ENCODE measurements at places on chromosomes 4 and X.
A peak's percentile ranks its signal among the peaks of the same experiment; 100 is the strongest.

- peaks cover 28% of the 10 kb centered on the region for H3K4me1 ChIP-seq
- no peak overlapping the region for H3K4me3 ChIP-seq
- H3K27me3 ChIP-seq, result peaks cover 3% of the 10 kb centered on the region
- no peak for DNase-seq
- peaks cover 21% of the 10 kb centered on the region for H3K36me3 ChIP-seq
Measured at GRCh38 chr4:57172065-57172464, 61.9 kb upstream of the IGFBP7 start.

- no peak overlapping the region for H3K27ac ChIP-seq
- H3K4me3 ChIP-seq, result no peak overlapping the region
- H3K4me1 ChIP-seq, result peaks cover 14% of the 10 kb centered on the region
- no peaks in the 10 kb centered on the region for H3K36me3 ChIP-seq
- DNase-seq, result no peak
Measured at GRCh38 chr4:57544811-57545654, 434.8 kb upstream of the IGFBP7 start.

- H3K4me3 ChIP-seq, result no peak overlapping the region
- H3K27ac ChIP-seq, result no peak overlapping the region
- no peaks in the 10 kb centered on the region for H3K27me3 ChIP-seq
- DNase-seq, result no peak
- peaks cover 6% of the 10 kb centered on the region for H3K4me1 ChIP-seq
- no peaks in the 10 kb centered on the region for H3K36me3 ChIP-seq
Measured at GRCh38 chrX:39451046-39451445, 646.7 kb downstream of the BCOR start.

DNA sequence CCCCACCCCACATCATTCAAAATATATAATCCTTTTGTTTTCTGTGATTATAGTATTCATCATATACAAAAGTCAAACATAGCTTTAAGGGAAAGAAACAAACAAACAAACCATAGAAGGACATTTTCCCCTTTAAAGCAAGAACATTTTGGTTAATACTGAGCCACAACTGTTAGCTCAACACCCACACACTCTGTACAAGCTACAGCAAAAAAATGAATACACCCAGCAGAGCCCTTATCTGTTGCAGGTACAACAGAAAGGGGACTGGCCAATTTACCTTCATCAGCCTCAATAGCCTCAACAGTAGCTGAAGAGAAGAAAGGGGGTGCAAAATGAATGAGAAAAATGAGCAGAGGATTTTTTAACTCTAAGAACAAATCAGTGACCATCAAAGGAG lies 318.4 kb downstream of the PPP3CA start:
- DNase-seq, result no peak
- H3K4me1 ChIP-seq, result peaks cover 53% of the 10 kb centered on the region

GRCh38 chrX:4825550-4825949 lies 1112.1 kb upstream of the PRKX start:
- H3K4me1 ChIP-seq, result peaks cover 12% of the 10 kb centered on the region
- H3K27ac ChIP-seq, result no peak overlapping the region
- H3K4me3 ChIP-seq, result no peak overlapping the region
- no peaks in the 10 kb centered on the region for H3K27me3 ChIP-seq
- no peak for DNase-seq

GRCh38 chr4:183840311-183840710 lies 64.8 kb upstream of the STOX2 start:
- DNase-seq, result peak; percentile 84
- no peaks in the 10 kb centered on the region for H3K27me3 ChIP-seq
- no peaks in the 10 kb centered on the region for H3K36me3 ChIP-seq
- peaks cover 13% of the 10 kb centered on the region for H3K4me1 ChIP-seq
- H3K27ac ChIP-seq, result no peak overlapping the region

- H3K36me3 ChIP-seq, result peaks cover 5% of the 10 kb centered on the region
- H3K4me1 ChIP-seq, result peaks cover 14% of the 10 kb centered on the region
- no peaks in the 10 kb centered on the region for H3K27me3 ChIP-seq
- no peak overlapping the region for H3K27ac ChIP-seq
- H3K4me3 ChIP-seq, result no peak overlapping the region
Measured at GRCh38 chrX:9902656-9903055, 64.5 kb upstream of the CLDN34 start.

DNA sequence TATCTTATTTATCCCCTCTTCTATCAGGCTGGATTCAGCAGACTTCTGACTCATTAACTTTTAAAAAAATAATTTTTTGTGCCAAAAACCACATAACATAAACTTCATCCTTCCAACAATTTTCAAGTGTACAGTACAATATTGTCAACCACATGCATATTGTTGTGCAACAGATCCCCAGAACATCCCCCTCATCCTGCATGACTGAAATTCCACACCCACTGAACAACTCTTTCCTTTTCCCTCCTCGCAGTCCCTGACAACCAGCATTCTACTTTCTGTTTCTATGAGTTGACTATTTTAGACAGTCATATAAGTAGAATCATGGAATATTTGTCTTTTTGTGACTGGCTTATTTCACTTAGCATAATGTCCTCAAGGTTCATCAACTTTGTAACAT lies 2.2 kb upstream of the MID2 start:
- no peak overlapping the region for H3K4me3 ChIP-seq
- H3K27ac ChIP-seq, result no peak overlapping the region
- H3K27me3 ChIP-seq, result peaks cover 42% of the 10 kb centered on the region
- peaks cover 14% of the 10 kb centered on the region for H3K4me1 ChIP-seq

- no peaks in the 10 kb centered on the region for H3K27me3 ChIP-seq
- DNase-seq, result no peak
- H3K27ac ChIP-seq, result no peak overlapping the region
- 0 out of 2 replicates have a peak, but pooled peaks cover 3% of the 10 kb centered on the region for H3K4me1 ChIP-seq
Measured at GRCh38 chr4:147548256-147548655, 67.4 kb downstream of the EDNRA start.

DNA sequence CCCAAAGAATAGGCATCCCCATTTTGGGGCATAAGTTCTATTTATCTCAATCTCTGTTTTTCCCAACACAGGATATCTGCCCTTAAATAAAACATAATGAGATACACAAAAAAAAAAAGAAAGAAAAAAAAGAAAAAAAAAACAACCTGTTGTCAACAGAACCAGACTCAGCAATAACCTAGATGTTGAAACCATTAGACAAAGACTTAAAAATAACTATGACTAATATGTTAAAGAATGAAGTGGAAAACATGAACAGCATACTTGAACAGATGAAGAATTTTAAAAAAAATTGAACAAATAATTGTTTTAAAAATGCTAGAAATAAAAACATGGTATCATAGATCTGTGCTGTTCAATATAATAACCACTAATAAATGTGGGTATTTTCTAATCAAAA lies 93.4 kb upstream of the RXFP1 start:
- H3K27me3 ChIP-seq, result no peaks in the 10 kb centered on the region
- no peak overlapping the region for H3K4me3 ChIP-seq
- no peak for DNase-seq
- H3K4me1 ChIP-seq, result no peaks in the 10 kb centered on the region

DNA sequence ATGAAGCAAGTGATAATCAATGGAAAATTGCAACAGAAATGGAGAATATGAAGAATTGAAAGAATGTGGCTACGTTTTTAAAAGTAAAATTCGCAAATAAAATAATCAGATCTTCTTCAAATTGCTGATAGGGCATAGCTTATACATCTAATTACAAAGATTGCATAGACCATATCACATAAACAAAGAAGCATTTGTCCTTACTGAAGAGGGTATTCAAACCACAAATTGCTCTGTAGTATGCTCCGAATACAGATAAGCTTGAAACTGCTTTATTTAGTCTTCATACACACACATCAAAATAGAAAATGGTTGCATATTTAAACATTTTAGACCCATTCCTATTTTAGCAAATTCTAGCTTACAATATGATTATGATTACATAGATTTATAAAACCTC lies 206.7 kb upstream of the SLIT2 start:
- no peak overlapping the region for H3K4me3 ChIP-seq
- no peaks in the 10 kb centered on the region for H3K27me3 ChIP-seq
- H3K27ac ChIP-seq, result no peak overlapping the region
- no peaks in the 10 kb centered on the region for H3K36me3 ChIP-seq
- no peak for DNase-seq
- H3K4me1 ChIP-seq, result peaks cover 22% of the 10 kb centered on the region

DNA sequence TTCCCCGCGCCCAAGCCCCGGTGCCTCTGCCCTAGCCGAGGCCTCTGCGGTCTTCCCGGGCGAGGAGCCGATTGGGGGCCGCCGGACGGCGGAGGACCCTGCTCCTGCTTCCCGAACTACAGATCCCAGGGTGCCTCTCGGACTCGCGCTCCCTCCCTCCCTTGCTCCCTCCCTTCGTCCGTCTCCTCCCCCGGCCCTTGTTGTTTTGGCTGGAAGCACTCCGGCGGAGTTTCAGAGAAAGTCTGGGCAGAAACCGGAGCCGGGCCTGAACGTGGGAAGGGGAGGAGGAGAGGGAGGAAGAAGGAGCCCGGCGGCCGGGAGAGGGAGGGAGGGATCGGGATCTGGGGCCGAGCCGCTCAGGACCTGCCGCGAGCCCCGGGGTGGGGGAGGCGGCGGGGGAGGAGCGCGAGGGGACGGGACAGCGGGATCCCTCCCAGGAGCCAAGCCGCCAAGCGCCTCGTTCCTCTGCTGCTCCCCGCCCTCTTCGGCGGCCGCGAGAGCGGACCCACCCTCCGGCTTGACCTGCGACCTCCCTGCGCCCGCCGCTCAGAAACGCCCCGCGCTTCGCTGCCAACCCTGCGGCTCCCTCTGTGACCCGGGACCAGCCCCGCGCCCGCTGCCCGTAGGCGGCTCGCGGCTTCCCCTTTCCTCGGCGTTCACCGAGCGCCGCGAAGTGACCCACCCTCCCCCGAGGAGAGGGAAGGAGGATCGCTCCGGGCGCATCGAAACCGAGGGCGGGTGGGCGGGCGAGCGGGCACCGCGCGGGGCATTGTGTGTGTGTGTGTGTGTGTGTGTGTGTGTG lies 496 bp upstream of the GAB1 start:
- H3K36me3 ChIP-seq, result no peaks in the 10 kb centered on the region
- peak; percentile 92 for DNase-seq

GRCh38 chrX:115029869-115030570 lies 12.6 kb upstream of the IL13RA2 start:
- H3K27me3 ChIP-seq, result peaks cover 18% of the 10 kb centered on the region
- H3K27ac ChIP-seq, result no peak overlapping the region
- no peaks in the 10 kb centered on the region for H3K4me1 ChIP-seq
- DNase-seq, result no peak
- no peaks in the 10 kb centered on the region for H3K36me3 ChIP-seq

DNA sequence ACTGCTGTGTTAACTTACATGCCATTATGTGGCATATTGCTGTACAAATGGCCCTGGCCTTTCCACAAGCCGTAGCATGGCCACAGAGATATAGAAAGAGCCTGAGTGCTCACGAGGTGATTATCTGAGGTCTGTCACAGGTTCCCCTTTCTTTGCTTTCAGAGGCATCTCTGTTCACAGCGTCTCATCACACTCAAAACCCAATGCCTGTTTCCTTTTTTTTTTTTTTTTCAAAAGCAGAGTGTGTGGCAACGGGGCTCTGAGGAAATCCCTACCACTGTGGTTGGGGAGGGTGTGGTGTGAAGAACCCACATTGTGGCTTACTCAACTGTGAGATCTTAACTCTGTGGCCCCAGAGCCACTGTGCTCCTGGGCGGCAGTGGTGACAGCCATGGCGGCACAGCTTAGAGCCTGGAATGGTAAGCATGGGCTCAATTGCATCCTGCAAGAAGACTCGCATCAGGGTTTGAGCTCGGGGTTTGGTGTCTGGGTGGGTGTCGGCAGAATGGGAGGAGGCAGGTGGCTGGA lies 30.8 kb downstream of the RTL5 start:
- H3K4me1 ChIP-seq, result peaks cover 28% of the 10 kb centered on the region
- H3K27me3 ChIP-seq, result no peaks in the 10 kb centered on the region
- no peak for DNase-seq
- H3K36me3 ChIP-seq, result no peaks in the 10 kb centered on the region

Measured in WTC11 (cell line).